ENCODE measurements at places on chromosomes 16 and 17. TPM values are rescaled to one million over a fixed set of nuclear protein-coding genes. Genes with fewer than 3 reads are reported as not detected.

GRCh38 chr16:84582958-84583516 is 34.8 kb downstream of the COTL1 start:
- DNase-seq = no peak

DNA sequence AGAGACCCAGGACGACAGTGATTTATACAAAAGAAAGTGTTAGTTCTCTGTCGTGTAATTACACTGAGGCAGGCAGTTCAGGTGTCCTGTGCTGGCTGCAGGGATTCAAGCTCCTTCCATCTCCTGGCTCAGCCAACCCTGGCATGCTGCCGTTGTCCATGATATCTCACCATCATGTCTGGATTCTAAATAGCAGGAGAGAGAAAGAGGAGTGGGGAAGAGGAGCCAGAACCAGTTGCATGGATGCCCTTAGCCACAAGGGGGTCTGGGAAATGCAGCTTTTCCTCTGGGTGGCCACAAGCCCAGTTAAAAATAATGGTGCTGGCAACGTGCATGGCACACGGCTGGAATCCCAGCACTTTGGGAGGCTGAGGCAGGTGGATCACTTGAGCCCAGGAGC is 9.7 kb downstream of the C16orf54 start:
- no peak for DNase-seq

DNA sequence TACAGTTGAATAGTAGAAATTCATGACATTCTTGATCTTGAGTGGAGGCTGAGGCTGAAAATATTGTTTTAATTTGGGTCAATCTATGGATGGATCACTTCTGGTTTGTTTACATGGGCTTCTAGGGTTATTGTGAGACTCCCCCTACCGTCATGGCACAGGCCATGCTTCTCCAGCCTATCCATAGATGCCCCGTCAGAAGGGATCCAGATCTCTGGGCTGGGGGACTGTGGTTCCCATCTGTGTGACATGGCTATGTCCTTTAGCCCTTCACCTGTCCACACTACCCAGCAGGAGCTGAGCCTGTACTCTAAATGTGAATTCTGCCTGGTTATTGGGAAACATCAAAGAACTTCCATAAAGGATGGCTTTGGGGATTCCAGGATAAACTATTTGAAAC is 160.4 kb downstream of the ABCC12 start:
- no peak for DNase-seq

DNA sequence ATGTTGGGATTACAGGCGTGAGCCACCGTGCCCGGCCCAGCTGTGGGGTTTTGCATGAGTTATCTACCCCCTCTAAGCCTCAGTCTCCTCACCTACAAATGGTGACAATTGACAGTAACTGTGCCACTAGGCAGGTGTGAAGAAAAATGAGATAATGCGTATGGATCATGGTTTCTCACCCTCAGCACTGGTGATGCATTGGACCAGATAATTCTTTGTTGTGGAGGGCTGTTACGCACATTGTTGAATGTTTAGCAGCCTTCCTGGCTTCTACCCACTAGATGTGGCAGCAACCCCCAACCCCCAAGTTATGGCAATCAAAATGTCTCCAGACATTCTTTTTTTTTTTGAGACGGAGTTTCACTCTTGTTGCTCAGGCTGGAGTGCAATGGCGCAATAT is 9.0 kb upstream of the HAPSTR1 start:
- DNase-seq = no peak

The FOXF1 gene
- polyA plus RNA-seq = 6.0 TPM

Data from BJ (cell line).